CD8-positive, alpha-beta memory T cell (primary cell): ENCODE measurements at places on chromosomes 16 and 17.

DNA sequence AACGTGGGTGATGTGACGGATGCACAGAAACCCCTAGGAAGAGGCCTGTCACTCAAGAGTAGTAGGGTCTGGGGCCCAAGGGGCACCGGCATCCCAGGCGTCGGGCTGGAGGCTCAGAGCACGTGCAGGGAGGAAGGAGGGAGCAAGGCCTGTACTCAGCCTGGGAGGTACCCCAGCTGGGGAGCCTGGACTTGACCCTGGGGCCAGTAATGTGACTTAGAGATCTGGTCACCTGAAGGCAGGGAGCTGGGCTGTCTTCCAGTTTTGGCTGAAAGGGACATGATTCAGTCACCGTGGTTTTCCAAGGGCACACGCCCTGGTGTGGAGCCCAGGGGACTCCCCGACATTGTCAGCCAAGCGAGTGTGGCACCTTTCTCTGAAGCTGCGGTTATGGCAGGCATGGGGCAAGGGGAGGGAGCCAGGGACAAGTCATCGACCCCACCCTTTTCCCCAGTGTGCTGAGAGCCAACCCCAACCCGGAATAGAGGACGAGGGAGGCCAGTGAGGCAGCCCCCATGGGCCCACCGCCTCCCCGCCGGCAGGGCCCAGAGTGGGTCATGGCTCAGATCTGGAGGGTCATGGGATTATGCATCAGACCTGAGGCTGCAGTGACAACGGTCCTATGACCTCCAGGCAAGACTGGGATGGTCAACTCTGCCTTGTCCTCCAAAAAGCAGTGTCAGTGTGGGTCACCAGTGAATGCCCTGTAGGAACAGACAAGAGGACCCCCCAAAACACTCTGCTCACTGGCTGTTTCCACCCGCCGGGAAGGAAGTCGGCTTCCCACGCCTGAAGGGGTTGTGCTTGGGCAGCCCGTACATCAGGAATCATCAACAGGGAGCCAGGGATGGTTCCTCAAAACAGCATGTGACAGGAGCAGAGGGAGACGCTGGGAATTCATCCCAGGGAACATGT is 41.9 kb downstream of the MEAK7 start:
- no peak for DNase-seq

DNA sequence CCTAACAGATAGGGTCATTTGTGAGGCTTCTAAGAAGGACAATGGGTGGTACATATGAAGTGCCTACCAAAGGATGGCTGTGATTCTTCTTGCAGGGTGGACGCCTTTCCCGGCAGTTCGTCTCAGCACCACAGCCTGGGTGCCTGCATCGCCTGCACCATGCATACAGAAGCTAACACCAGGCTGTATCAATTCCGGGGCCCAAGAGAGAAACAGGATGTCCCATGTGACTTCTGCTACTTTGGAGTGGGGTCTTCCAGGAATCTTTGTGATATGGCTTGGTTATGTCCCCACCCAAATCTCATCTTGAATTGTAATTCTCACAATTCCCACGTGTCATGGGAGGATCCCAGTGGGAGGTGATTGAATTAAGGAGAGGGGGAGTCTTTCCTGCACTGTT is 251.6 kb upstream of the TNRC6C start:
- no peak for DNase-seq

- no peak for DNase-seq
Measured at GRCh38 chr16:27165576-27165975, 37.8 kb upstream of the KDM8 start.

GRCh38 chr16:35352431-35352830 is 1893.0 kb downstream of the TP53TG3F start:
- no peak for DNase-seq

DNA sequence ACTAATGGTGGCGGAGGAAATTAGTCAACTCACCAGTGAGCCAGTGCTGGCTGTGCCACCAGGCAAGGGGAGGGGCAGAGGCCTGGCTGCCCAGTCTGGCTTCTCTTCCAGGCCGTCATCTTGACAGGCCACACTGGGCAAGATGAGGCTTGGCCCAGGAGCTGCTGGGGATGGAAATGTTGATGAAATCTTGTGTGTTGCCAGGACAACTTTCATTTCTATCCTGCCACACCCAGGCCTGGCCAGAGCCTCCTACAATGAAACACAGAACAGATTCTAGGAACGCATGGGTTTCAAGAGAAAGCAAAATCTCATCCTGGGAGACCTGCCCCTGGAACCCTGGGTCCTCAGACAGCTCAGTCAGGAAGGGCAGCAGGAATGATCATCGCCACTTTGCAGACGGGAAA is 9.3 kb downstream of the HEXIM2 start:
- DNase-seq: no peak

- no peak for DNase-seq
Measured at GRCh38 chr17:48510761-48511604, 19.8 kb downstream of the HOXB1 start.

DNA sequence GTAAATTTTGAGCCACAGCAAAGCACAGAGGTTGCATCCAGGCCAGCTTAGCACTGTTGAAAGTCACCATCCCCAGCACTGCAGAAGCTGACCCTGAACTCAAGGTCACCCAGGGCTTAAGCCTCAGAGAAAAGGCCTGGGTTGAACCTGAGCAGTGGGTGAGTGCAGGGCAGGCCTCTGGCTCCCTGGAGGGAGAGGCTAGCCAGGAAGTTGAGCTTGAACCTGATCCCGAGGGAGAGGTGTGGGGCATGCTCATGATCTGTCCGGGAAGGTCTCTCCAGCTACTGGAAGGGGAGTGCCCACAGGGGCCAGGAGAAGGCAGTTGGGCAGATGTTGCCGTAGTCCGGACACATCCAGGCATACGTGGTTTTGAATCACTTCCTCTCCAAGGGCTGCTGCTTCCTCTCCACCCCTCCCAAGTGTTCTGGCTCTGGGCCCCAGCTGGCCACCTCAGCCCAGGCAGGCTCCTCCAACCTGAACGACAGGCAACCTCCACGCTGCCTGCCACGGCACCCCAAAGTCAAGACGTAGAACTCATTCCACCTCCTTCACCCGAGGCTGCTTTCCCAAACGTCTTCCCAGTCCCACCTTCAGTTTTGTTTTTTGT is 18.4 kb downstream of the CARHSP1 start:
- DNase-seq: no peak

DNA sequence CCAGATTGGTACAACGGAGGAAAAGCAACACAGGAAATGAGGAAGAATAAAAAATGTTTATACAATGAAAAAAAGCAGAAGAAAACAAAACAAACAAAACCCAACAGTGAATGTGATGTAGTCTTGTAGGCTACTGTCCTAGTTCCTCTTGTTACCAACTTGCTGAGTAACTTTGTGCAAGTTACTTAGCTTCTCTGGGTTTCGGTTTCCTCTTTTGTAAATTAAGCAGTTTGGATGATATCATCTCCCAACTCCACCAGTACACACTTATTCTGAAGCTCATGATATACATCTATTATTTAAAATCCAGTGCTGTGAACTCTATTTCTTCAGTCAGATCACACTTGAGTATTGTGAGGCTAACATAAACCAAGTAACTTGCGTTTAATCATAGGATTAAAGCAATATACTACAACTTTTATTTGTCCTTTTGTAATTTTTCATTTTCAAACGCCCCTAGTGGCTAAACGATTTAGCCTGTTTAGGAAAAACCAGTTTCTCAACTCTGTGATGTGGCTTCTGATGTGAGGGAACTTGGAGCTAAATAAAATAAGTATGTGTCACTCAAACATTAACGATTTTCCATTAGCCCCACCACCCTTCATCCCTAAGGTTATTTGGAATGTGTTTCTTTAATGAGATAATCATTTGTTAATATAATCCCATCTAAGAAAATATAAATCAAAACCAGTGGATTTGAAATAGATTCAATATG is 1.4 kb upstream of the UNK start:
- no peak for DNase-seq
